ENCODE measurements at places on chromosomes 1 and 21.
A peak's percentile ranks its signal among the peaks of the same experiment; 100 is the strongest.

DNA sequence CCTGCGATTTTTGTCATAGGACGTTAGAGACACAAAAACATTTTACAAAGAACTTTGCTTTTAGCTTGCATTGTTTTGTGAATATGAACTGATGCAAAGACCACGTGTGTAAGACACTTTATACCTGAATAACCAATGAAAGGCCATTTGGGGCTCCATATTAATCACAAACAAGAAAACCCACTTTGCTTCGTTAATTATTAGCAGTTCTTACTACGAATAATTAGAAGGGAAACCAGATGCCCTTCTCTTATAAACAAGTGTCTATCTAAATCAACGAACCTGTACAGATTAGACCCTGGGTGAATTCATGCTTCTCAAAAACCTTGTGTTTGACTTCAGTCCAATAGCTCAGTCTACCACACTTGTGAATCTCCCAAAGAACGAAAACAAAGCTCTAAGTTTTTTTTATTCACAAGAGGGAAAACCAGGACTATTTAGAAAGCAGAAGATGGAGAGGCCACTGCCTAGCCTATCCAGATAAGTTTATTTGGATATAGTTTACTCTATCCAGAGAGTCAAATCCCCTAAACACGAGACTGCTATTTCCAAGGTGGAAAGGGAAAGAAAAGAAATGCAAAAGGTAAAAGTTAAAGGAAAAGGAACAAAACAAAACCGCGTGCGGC, 897 bp downstream of the CYYR1 start:
- no peak for DNase-seq

GRCh38 chr1:203932556-203932955, 71.2 kb downstream of the SNRPE start:
- no peak for DNase-seq

- no peak for DNase-seq
Measured at GRCh38 chr21:38930853-38931252, 125.1 kb downstream of the ETS2 start.

- no peak for DNase-seq
Measured at GRCh38 chr1:54225986-54226559, 26.1 kb downstream of the MRPL37 start.

GRCh38 chr21:39315603-39316445, 2.4 kb upstream of the BRWD1 start:
- peak; percentile 19 for DNase-seq

DNA sequence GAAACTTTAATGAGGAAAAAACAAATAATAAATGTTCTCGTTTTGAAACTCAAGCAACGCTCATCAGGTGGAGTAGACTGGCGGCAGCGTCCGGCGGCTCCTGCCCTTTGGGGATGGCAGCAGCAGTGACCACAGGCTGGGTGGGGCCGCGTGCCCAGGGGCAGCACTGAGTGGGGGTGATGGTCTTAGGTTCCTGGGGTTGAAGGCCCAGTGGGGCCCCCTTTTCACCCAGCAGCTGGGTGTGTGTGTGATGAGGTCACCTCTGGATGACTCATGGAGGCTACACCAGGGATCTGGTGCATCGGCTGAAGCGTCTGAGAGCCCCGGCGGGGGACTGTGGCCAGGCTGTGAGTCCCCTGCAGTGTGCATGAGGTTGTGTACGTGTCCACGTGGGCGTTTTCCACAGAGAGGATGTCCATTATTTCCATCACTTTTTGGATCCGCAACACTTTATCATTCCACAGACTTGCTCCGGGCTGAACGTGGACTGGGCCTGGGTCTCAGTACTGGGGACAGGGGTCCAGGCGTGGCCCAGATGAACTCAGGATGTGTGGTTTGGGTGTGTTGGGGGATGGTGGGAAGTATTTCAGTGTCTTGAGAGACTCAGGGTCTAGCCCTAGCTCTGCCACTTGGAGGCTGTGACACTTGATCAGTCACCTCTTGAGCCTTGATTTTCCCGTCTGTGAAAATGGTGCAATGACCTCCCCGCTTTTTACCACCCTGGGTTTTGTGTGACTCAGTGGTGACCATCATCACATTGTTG, 25.6 kb downstream of the LDLRAP1 start:
- no peak for DNase-seq

GRCh38 chr1:29230204-29230552, 556 bp downstream of the MECR start:
- no peak for DNase-seq

- DNase-seq: no peak
Measured at GRCh38 chr1:60461925-60462595, 388.5 kb upstream of the C1orf87 start.

DNA sequence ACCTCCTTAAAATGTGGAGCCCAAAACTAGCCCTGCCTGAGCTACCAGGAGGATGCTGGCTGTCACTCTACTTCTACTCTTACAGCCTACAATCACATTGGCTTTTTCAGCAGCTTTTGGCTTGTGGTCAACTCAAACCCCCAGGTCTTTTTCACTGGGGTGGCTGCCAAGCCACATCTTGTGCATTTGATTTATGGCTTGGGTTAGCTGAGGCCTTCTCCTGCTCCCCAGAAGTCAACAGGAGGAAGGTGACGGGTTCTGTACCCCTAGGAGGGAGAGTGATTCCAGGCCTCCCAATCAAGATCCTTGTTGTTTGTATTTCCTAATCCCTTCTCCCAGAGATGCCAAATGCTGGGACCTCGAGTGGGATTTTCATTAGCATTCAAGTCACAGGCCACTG, 124.3 kb downstream of the LACTBL1 start:
- DNase-seq: no peak

GRCh38 chr1:89149229-89149628, 23.3 kb upstream of the GBP2 start:
- DNase-seq: no peak

GRCh38 chr1:169133801-169134502, 27.5 kb downstream of the ATP1B1 start:
- DNase-seq: no peak

- DNase-seq: no peak
Measured at GRCh38 chr1:18812453-18812939, 47.0 kb downstream of the TAS1R2 start.

DNA sequence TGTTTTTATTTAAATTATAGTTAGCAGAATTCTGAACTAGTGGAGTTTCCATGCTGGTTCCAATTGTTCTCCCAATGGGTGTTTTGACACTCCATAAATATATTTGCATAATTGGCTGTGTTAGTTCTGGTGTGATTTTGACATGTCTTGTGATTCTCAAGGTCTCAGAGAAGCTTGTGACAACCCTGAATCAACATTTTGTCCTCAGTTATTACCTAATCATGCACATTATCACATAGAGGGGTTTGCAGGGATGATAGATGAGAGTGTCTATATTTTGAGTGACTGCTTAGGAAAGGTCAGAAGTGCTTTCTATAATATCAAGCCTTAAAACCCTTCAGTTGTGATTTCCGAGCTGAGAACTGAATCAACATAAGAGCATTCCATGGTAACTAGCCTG, 11.5 kb upstream of the KCNK2 start:
- no peak for DNase-seq

DNA sequence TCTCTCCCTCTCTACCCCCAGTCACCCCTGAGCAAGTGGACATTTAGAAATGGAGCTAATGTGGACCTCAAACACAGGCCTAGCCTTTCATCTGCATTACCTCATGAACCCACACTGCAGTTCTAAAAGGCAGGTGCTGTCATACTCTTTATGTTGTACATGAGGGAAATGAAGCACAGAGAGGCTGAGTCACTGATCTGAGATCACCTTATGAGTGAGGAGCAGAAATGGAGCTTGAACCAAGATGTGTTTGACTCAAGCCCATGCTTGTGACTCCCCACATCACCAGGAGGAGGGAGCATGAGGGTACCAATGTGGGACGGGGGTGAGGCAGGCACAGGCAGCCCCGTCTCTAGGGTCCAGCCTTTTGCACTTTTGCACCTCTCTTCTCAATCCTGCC, 702.8 kb downstream of the PTPRU start:
- DNase-seq: no peak

GRCh38 chr1:182833271-182833670, 5.9 kb upstream of the DHX9 start:
- no peak for DNase-seq

DNA sequence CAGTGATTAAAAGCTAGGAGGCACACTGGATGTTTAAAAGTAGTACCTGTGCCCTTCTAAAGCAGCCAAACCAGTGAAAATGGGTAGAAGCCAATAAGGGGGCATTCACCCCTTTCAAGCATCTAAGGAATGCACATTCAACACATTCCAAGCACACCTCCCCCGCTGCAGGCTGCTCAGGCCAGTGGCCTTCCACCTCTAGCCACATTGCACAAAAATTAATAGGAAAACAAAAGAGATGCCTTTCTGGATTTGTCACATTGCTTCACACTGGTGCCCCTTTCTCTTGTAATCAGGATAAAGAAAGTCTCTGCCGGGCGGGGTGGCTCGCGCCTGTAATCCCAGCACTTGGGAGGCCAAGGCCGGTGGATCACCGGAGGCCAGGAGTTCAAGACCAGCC, 834.0 kb downstream of the USP25 start:
- no peak for DNase-seq

DNA sequence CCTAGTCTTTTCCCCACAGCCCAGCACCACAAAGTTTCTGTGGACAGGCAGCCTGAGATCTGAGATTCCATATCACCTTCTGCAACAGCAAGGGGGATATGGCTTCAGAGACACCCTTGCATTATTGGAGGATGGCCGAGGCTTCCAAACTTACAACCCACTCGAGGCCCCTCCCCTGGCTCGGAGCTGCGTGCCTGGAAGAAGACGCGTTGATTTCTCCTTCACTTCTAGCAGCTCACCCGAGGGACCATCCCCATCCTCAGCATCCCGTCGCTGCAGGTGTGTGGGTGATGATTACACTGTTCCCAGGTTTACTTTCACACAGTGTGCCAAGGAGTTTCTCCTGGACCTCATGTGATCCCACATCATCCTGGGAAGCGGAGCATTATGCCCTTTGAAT, 277.9 kb downstream of the MATN1 start:
- no peak for DNase-seq

DNA sequence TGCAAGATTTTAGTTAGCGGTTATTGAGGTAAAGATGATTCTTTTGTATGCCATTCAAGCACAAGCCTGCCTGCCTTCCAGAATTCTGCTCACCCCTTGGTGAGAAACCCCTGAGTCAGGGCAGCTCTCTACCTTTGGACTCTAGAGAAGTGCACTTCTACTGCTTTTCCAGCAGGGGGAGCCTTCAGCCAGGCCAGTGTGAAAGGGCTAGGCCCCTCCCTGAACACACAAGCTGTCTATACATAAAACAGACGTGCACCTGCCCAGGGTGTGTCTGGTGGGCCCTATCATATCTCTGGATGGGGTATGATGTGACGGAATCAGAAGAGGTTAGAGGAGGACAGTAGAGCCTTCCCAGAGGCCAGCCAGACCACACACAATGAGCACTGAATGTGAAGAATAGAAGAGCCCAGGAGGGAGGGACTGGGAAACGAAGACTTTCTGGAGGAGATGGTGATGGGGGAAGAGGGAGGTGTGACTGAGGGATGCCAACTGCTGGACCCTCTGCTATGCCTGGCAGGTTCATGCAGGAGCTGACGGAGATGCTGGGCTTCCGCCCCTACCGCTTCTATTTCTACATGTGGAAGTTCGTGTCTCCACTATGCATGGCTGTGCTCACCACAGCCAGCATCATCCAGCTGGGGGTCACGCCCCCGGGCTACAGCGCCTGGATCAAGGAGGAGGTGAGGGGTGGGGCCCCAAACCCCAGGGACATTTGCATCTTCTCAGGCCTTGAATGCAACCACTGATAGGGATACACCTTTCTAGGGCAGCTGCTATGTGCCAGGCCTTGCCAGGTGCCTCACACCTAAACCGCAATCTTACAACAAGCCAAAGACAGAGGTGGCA, 13.0 kb upstream of the KCNC4 start:
- peak; percentile 61 for DNase-seq

DNA sequence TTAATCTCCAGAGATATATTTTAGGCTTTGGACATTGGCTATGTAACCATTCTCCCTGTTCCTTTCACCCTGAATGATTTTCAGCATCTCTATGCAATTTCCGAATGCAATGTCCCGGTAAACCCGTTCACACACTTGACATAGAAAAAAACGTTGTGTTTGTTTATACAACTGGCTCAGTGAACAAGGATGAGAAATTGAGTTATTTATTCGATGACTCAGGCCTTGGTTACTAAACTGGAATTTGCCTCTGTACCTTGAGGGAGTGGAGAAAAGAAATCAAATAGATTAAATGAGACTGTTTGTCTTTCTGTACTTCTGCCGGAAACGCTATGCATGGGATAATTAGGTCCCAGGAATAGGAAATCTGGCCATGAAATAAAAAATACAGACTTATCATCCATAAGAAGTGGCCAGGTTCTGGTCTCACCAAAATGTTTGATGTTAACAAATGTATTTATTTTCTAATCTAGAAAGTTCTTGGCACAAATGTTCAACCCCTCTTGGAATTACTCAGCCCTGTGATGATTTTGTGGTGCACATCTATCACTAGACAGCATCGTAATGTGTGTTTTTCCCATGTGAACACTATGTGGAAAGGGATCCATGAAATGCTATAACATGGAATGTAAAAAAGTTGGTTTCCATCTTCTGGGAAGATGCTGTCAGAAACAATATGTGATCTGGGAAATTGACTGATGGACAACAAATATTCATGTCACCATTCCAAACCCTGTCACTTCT, 253.9 kb downstream of the DUSP10 start:
- DNase-seq: no peak

GRCh38 chr1:198903203-198903602, 264.4 kb downstream of the PTPRC start:
- no peak for DNase-seq

- no peak for DNase-seq
Measured at GRCh38 chr1:59500950-59501742, 204.3 kb downstream of the FGGY start.

DNA sequence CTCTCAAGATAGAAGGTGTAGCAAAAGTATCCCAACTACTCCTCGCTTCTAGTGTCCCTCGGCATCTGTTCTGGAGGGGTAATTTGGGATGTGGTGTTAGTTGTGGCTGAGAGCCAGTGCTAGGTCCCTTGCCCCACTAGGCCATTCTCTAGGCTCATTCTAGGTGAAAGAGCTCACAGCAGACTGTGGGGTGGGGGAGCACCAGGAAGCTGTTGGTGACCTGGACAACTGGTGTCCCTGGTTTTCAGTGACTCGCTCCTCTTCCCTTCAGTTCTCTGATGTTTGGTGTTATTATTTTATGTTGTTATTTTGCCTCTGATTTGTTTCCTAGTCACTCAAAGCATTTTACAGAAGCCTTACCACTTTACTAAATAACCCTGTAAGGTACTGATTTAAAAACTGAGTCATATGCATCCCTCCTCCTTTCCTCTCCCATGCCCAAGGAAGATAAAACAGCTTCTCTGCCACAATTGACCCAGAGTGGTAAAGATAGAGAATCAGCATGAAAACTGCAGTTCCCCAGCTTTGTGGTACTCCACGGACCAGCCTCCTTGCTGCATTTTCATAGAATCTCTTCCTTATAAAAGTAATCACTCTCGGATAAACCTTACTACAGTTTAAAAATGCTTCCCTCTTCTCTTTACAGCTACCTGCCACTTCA, 14.1 kb downstream of the DYRK3 start:
- DNase-seq: no peak

GRCh38 chr1:99707535-99708142, 58.8 kb downstream of the FRRS1 start:
- peak; percentile 45 for DNase-seq

All from CD4-positive, alpha-beta T cell treated with Interleukin-6 at 100 ng/mL for 8 hours (primary cell).